ENCODE measurements at places on chromosomes 7 and 10. TPM values are rescaled to one million over a fixed set of nuclear protein-coding genes. Genes with fewer than 3 reads are reported as not detected.
A peak's percentile ranks its signal among the peaks of the same experiment; 100 is the strongest.

GRCh38 chr7:111657018-111657417 lies 94.7 kb upstream of the IMMP2L start:
- no peak for DNase-seq

DNA sequence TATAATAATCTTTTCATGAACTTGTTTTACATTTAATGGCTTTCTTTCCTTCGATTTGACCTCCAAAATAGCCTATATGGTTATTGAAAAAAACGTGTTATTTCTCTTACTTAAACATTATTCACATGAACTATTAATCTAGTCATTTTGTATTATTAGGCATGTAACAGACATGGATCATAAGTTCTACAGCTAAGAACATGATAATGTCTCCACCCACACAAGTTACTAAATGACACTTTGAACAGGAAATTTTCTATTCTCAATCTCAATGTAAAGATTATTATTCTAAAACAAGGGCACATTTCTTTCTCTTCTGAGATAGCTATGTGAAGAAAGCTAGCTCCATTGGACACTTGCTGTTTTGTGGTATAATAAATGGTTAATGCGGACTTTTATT lies 10.0 kb downstream of the LAMB4 start:
- no peak for DNase-seq

- DNase-seq: peak; percentile 42
These were observed 884 bp upstream of the PRF1 start for GRCh38 chr10:70603449-70603801.

GRCh38 chr7:98934267-98934666 lies 55.9 kb downstream of the TRRAP start:
- no peak for DNase-seq

- DNase-seq: no peak
These were observed 35.0 kb downstream of the INPP5A start for GRCh38 chr10:132572545-132572937.

Gene SPDYE1
- not detected for total RNA-seq

Gene GIMAP6
- total RNA-seq: 28.9 TPM

GRCh38 chr7:89908736-89909135 lies 245.5 kb upstream of the STEAP1 start:
- DNase-seq: no peak

Gene PLAC9
- total RNA-seq: not detected

DNA sequence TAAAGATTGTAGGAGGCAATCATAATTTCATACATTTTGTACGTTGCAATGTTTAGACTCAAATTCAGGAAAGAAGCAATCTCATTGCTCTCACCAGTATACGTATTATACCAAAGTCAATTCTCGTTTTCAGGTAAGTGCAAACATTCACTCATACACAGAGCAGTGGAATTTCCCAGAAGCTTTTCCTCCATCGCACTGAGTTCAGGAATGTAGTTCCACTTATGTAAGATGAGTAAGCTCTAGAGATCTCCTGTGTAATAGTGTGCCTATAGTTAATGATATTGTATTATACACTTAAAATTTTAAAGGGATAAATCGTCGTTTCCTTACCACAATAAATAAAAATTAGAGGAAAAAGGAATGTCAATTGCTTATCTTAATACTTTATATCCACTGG lies 470.8 kb upstream of the KCND2 start:
- DNase-seq: no peak

- DNase-seq: no peak
These were observed 7.6 kb upstream of the ADAMTS14 start for GRCh38 chr10:70664702-70665195.

GRCh38 chr10:86833969-86834368 lies 77.5 kb downstream of the BMPR1A start:
- DNase-seq: no peak

Gene CLDN12
- total RNA-seq: 6.9 TPM

Gene AKR1C8
- 0.33 TPM for total RNA-seq

Gene GDF10
- 0.56 TPM for total RNA-seq

Gene ZNF316
- total RNA-seq: 21.7 TPM

GRCh38 chr7:146636581-146636980 lies 520.0 kb downstream of the CNTNAP2 start:
- DNase-seq: no peak

Gene CYP2C19
- 0.52 TPM for total RNA-seq

GRCh38 chr7:23615331-23615730 lies 18.1 kb downstream of the CCDC126 start:
- DNase-seq: no peak

Gene SND1
- total RNA-seq: 235 TPM

DNA sequence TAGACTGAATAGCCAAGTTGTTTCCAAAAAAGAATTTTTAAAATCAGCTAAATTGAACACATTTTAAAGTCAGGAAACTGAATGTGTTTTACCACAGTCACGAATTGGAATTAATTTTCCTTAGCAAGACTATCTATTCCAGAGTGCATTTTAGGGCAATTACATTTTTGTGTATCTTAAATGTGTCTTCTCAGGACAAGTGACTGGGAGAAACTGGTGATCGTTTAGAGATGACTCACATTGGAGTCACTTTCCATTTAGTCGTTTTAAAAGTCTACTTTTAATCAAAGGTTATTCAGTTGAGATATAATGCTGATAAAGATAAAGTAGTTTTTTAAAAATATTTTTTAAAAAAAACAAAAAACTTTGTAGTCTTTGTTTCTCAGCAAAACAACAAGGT lies 191.7 kb upstream of the SLC26A5 start:
- no peak for DNase-seq

DNA sequence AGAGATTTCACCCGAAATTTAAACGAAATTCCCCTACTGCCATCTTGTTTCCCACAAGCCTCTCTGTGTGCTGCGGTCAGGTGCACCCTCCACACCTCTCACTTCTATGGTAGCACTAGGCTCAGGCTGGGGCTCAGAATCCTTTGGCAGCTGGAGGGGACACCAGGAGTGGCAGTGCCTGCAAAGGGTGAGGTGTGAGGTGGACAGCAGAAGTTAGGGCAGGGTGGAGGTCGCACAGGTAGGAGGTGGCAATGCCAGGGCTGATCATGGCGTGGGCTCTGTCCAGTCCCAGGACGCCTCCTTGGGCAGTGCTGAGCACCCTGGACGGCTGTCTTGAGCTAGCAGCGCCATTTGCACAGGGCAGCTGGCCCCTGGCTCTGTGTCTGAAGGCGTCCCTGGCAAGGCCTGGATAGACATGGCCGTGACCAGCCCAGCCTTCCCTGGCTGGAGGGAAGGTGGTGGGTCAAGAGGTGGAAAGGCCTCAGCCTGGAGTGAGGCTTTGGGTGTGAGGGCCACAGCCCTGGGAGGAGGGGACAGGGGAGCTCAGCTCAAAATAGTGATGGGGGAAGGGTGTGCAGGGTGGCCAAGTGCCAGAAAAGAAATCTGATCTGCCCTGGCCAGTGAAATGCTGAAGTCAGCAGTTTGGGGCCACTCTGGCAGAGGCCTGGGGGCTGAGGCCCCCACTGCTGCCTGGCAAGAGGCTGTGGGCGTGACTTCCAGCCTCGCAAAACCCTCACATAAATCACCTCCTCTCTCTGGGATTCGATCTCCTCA lies 40.0 kb downstream of the ZCCHC24 start:
- DNase-seq: no peak

- DNase-seq: no peak
These were observed 127.2 kb downstream of the SRI start for GRCh38 chr7:88092676-88092999.

DNA sequence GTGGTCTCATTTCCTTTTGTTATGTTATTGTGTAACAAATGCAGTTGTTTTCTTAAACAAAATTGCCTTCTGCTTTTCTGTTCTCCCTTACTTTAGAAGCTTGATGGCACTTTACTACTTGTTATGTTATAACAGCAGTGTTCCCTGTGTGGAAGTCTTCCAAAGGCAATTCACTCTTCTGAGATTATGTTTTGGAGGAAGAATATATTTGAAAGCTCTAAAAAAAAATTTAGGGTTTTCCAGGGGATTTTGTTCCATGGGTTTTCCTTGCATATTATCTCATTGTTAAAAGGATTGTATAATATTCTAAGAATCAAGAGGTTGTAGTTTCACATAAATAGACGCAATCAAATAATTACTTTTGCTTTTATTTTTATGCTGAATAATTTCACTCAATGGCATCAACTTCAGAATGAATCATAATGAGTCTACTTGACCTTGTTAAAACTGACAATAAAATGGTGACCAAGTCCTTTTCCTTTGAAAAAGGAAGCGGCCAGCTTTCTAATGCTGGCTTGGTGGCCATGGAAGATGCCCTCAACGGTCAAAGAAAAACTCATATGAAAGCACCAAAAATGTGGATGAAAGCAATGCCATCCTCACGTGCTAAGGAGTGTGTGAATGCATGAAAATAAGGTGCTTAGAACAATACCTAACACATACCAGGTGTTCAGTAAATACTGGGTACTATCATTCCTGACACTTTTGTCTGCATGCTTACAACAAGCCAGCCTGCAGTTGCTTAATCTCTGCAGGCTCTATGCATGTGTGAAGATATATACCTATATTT lies 92.4 kb upstream of the KLF6 start:
- DNase-seq: no peak

Gene STRIP2
- total RNA-seq: 56.1 TPM

Gene CLCN1
- not detected for total RNA-seq

GRCh38 chr10:63642808-63643207 lies 121.6 kb downstream of the REEP3 start:
- DNase-seq: no peak

- DNase-seq: no peak
These were observed 95.8 kb downstream of the PARD3 start for GRCh38 chr10:34719328-34719727.

Gene GNGT1
- total RNA-seq: not detected

DNA sequence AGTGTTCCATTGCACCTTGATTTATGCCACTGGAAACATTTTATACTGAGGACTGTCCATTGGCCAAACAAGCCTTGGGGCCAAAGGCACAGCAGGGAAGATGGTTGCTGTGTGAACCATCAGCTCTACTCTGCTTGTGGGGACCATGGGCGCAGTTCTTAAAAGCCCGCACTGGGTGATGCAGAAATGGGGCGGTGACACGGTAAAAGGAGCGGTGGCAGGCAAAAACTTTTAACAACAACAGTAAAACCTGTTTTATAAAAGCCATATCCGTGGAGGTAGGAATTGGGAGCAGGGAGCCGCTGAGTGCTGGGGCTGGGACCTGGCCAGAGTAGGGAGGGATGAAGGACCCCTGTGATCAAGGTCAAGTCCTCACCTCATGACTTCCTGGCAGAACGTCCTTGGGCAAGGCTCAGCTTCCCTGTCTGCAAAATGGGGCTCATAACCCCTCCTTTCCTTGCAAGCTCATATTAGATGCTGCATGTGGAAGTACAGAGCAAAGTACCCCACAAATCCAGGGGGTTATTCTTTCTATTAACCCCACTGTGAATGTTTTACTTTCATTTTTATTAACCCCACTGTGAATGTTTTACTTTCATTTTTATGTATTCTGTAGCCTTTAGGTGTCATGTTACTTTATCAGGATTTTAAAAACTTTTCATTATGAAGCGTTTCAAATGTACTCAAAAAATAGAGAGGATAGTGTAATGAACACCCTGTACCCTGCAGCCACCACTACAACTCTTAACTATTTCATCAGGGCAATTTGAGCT lies 78.3 kb downstream of the GRK5 start:
- no peak for DNase-seq

- DNase-seq: no peak
These were observed 55.3 kb upstream of the KAT6B start for GRCh38 chr10:74771054-74771453.

- DNase-seq: no peak
These were observed 87.2 kb upstream of the AGK start for GRCh38 chr7:141463986-141464385.

- DNase-seq: peak; percentile 70
These were observed 481.5 kb upstream of the AKR1E2 start for GRCh38 chr10:4344492-4344994.

DNA sequence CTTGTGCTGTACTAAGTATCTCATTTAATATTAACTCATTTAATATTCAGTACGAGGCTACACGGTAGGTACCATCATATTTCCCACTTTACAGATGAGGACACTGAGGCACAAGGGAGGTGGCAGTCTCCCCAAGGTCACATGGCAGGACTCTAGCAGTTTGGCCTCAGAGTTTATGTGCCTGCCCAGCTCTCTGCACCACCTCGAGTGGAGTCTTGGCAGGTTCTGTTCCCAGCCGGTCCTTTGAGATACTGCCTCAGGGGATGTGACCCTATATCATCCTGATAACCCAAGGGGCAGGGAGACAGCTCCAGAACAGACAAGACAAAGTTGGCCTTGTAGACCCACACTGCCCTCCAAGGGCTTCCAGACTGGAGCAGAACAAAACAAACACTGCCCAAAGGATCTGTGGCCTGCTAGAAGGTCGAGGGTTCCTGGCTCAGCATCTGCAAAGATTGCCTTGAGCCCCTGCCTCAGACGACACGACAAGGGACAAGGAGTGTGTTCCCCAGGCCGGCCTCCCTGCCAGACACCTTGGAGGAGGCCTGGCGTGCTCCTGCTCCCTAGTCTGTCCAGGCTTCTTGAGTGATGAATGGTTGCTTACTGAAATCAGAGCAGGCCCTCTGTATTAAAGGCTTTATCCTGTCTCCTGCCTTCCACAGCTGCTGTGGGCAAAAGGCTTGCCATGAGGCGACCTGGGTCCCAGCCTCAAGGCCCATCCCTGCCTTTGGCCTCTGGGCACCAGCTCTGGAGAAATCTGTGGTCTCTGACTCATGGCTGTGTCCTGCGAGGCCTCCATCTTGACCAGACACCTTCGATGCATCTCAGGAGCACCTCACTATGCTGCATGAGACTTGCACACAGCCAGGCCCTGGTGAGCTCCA lies 3.9 kb upstream of the PWWP2B start:
- DNase-seq: no peak

DNA sequence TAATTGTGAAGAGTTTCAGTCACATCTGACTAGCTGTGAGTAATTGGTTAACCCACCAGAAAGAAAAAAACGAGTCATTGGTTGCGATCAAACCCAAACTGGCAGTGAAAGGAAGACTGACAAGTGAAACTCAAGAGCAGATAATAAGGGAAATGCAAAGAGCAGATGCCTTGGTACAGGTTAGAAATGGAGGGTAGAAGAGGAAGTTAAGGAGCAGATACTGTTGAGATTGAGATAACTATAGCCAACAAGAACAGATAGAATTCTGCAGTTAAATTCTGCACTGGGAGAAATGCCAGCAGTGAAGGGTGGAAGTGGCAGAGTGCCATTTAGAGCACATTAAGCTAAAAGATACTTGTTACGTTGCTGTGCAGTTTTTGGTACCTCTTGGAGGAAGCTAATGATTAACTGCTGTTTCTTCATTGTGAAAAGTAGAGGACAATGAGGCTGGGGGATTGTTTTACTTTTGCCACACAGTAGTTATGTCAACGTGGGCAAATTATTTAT lies 65.8 kb downstream of the CDK13 start:
- no peak for DNase-seq

DNA sequence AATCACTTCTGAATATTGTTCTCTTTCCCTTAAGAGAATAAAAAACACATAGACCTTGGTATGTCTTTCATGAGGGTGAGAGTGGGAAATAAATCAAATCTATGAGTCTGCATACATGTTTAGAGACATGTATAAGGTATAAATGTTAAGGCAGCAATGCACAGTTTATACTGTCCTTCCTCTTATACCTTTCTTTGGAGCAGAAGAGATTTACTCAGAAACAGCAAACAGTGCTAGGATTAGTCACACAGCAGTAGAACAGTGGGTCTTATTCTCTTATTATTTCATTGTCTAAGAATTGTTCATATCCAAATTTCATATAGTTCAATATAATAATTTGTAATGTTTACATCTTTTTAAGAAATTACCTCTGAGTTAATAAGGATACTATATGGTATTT lies 126.7 kb upstream of the TMEM196 start:
- no peak for DNase-seq

Gene MGMT
- 22.9 TPM for total RNA-seq

GRCh38 chr10:132906836-132907235 lies 35.5 kb downstream of the CFAP46 start:
- no peak for DNase-seq

- no peak for DNase-seq
These were observed 155.1 kb downstream of the LSM5 start for GRCh38 chr7:32335107-32335506.
